MCF 10A (cell line): ENCODE measurements at places on chromosomes 3 and 15. TPM values are rescaled to one million over a fixed set of nuclear protein-coding genes. Genes with fewer than 3 reads are reported as not detected.

DNA sequence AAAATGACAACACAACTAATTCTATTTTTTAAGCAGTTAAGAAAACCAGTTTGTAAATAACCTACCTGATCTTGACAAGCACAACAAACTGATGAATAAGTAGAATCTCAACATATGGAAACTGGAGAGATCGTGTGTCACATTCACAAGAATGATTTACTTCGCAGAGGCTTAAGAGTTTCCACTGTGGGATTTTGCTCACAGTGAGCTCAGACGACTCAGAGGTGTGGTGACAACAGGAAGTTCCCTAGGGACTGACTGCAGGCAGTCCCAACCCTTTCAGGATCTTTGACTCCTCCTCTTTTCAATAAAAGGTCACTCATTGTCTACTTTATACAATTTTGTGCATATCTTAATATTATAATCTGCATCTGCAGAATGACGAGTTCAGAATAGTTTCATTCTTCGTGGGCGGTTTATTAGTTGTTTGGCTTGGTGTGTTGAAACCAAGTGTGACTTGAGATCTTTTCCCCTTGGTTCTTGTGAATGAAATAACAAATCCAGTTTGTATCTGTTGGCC lies at the start of gene LIPH:
LIPH (minus strand) TSS at position 231 of the 520 bp plus-strand sequence; CDS start at position 114, 117 bp downstream.
- DNase-seq = peak; percentile 51

DNA sequence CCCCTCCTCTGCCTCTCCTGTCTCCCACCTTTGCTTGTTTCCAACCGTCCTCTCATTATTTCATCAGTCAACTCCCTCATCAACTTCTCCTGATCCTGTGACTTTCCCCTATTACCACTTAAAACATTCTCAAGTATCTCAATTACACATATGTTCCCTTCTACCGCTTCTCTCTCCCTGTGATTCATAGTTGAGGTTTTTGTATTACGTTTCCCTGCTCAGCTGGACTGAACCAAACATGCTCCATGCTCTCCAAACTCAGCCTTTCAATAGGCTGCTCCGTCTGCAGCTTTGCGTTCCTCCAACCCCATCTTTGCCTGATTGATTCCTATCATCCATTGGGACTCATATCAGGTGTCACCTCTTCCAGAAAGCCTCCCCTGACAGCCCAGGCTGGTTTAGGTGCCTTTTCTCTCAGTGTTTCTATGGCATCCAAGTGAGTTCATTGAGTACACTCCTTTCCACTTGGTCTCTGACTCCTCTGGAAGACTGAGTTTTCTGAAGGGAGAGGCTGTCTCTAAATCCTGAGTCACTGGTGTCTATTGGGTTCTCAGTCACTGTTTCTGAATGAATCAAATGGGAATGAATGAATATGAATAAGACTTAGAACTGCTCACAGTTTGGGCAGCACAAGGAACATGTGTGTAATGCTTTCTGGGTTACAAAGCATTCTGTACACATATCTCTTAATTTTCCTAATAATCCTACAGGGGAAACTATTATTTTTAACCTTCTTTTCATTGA lies 56.4 kb downstream of the PLD1 start:
- peak; percentile 57 for DNase-seq

GRCh38 chr3:169467751-169468150 lies 195.8 kb downstream of the MECOM start:
- DNase-seq = no peak

DNA sequence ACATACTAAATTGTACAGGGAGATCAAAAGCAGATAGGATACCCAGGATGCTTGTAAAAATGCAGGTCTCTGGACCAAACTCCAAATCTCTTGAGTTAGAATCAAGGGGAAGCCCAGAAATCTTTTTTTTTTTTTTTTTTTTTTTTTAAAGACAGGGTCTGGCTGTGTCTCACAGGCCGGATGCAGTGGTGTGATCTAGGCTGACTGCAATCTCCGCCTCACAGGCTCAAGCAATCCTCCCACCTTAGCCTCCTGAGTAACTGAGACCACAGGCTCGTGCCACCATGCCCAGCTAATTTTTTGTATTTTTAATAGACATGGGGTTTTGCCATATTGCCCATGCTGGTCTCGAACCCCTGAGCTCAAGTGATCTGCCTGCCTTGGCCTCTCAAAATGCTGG lies 373.5 kb downstream of the SHQ1 start:
- DNase-seq = no peak

DNA sequence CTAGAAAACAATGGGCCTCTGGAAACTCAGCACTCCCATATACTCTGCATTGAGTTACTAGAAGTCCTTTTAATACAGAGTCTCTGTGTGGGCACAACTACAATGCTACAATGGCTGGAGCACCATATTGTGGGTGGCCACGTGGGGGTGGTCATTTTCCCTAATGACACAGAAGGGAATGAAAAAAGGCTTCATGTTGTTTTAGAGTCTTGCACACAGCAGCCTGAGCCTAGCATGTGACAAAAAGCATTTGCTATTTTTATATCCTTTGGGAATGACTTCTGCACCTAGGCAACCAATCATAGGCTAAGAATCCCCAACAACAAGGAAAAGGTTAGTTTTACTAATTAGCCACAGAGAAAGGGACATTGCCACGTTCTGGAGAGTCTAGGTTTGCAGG lies 120.6 kb downstream of the PPM1L start:
- DNase-seq = no peak

The LPCAT4 gene
- total RNA-seq = 17.0 and 17.4 TPM in 2 replicates

The IMPG2 gene
- total RNA-seq = 0.26 and 0.37 TPM in 2 replicates

DNA sequence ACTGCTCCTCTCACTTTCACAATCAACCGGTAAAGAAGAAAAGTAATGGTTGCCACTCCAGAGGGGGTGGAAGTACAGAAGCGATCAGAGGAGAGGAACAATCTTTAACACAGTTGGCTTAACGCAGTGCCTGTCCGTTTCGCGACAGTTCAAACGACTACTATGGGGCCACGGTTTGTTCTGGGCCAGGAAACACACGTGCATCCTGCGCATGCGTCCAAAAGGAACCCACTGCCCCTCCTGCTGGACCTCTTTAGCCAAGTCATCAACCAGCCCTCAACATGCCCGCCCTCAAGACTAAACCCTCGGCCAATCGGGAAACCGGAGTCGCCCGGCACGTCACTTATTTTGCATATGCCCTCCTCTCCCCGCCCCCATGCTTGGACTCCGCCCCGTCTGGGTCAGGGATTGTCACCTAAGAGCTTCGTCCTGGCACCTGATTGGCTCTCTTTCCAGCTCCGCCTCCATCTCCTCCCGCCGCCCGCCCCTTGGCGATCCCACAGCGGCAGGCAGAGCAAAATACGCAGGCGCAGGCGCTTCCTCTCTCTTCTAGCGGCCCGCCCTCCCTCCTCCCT lies 345 bp upstream of the CDV3 start:
- DNase-seq = peak; percentile 100

DNA sequence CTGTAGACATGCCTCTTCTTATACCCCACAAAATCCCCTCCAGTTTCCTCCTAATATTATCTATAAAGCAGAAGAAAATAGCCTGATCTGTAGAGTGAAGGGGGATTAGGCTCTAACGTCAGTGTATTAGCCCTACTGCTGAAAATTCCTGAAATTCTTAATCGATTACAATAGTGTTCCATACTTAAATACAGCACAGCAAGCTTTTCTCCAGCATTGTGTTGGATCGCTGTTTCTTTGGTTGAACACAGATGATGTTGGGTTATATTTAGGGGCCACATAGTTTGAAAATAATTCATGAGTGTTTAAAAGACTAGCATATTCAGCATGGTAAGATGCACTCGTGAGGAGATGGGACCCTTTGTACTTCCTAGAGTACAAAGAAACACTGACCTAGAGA lies 52.5 kb downstream of the PIAS1 start:
- no peak for DNase-seq

GRCh38 chr3:128283421-128283820 lies 130.1 kb downstream of the EEFSEC start:
- DNase-seq = no peak

- DNase-seq = peak; percentile 21
Measured at GRCh38 chr3:167493244-167493643, 19.4 kb upstream of the SERPINI2 start.

The CORO2B gene
- total RNA-seq = 0.47 and 0.79 TPM in 2 replicates

- no peak for DNase-seq
Measured at GRCh38 chr3:187210545-187211327, 13.4 kb downstream of the RTP1 start.

The ACKR2 gene
- 0.42 and 0.61 TPM in 2 replicates for total RNA-seq

DNA sequence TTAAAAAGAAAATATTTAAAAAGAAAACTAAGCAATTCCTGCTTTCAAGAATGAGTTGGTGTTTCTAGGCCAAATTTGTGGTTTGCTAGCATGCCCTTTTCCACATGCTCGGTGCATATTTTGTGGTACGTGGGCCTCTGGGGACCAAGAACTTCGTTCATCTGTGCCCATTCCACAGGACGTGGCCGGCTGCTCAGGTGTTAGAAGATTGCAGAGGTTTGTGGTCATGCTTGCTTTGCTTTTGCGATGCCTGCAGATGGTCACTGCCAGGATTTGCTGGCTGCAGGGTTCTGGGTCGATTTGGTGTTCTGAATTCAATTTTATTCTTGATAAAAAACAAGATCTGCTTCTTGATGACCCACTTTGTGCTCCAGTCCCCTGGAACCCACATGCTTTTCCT lies 7.5 kb downstream of the PSTPIP1 start:
- DNase-seq = no peak

DNA sequence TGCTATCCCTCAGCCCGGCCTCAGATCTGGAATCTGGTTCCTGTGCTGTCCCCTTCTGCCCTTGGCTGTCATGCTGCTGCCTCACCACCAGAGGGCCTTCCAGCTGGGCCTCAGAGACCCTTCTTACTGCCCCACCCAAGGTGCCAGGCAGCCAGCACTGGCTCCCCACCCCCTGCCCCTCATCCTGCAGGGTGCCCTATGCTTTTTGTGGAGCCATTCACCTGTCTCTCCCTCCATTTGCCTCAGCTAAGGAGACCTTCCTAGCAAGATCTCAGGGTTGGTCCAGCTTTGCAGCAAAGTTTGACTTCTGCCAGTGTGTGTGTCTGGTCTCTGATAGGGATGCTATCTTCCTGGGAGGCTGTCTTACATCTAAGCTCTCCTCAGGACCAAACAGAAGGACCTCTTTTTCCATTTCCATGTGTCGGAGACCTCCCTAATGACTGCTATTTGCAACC lies 1.9 kb upstream of the VWA5B2 start:
- DNase-seq = peak; percentile 47

DNA sequence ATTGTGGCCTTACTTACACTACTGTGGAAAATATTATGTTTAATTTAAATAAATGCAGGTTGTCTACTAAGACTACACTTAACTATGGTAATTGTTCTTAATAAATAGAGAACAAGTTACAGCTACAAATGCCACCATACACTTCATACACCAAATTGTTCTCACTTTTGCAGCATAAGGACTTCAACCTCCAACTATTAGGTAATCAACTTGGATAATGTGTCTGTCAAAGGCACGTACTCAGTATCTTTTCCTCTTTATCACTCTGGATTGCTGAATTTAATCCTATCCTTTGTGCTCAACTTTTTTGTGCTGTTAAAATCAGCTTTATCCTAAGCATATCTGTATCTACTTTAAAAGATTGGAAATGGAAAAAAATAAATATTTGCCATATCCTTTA lies 41.6 kb upstream of the TMEM87A start:
- no peak for DNase-seq

GRCh38 chr3:19934098-19934566 lies at the start of gene EFHB:
Gene EFHB (minus strand): TSS chr3:19934217. CDS start chr3:19934018, 199 bp downstream.
- peak; percentile 57 for DNase-seq

- DNase-seq = no peak
Measured at GRCh38 chr15:96320107-96320506, 10.4 kb upstream of the NR2F2 start.

The ATP10A gene
- total RNA-seq = not detected in 2 replicates

DNA sequence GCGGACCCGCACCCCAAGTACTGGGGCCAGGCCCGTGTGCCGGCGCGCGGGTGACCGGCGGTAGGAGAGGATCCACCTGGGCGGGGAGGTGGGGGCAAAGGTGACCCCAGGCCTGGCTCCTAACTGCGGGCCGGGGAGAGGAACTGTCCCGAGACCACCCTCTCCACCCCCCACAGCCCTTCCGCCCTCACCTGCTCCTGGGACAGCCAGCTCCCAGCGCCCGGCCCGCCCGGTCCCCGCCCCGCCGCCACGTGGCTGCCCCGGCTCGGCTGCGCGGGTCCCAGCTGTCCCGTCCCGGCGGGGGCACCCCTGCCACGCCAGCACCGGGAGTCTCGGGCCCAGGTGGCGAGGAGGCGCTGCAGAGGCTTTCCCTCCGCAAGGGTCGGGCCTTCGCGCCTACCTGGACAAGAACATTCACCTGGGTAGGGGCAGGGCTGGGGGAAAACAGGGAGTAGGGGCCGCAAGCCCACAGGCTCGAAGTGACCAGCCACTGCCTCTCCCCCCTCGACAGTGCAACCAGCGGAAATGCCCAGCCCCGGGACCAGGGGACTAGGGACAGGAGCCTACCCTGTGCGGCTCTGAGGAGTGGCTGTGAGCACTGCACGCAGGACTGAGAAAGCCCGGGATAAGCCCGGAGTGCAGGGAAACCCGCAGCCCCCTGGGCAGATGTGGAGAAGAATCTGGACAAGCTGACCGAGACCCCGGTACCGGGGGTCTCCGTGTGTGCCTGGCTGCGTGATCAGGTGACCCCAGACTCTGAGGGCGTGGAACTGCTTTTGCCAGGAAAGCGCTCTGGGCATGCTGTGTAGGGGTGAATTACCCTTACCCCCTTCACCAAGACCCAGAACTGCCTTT lies at the start of gene SLC12A8:
SLC12A8 (minus strand) TSS at position 240 of the 855 bp plus-strand sequence. CDS start 1,399 bp downstream, outside the sequence.
- DNase-seq = peak; percentile 27
